Neuronal stem cell (in vitro differentiated cells): ENCODE measurements at places on chromosomes 7 and 10.

DNA sequence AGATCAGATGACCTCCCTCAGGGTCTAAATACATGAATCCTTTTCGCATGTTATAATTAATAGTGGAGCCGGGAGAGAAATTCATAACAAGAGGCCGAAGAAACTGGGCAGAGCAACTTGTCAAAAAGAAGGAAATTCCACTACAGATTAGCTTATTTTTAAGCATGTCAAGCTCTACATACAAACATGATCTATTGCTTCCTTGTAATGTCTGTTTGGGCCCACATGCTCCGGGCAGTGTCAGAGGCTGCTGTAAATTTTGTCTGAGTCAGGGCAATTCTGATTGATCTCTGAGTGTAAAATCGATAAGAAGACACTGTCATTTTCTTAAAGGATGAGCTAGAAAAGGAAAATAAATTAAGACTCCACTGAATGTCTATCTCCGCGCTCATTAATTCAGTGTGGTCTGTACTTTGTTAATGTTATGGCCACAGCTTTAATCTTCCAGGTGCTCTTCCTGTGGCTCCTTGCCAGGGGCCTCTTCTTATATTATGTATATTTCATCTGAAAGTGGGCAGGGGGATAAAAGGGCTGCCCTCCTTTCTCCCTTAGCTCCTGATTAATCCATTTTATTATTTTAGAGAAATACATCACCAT lies 194.1 kb upstream of the SP8 start:
- no peak for DNase-seq

DNA sequence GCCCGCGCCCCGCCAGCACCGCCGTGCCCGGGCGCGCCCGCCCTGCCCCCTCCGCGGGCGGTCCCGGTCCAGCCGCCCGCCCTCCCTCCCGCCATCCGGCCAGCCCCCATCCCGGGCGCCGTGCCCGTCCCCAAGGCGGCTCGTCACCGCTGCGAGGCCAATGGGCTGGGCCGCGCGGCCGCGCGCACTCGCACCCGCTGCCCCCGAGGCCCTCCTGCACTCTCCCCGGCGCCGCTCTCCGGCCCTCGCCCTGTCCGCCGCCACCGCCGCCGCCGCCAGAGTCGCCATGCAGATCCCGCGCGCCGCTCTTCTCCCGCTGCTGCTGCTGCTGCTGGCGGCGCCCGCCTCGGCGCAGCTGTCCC lies at the start of gene HTRA1:
Gene HTRA1, plus strand, starts transcription at position 187 of the 362 bp plus-strand sequence. Its CDS starts 100 bp downstream, at position 287.
- DNase-seq, result peak; percentile 43

DNA sequence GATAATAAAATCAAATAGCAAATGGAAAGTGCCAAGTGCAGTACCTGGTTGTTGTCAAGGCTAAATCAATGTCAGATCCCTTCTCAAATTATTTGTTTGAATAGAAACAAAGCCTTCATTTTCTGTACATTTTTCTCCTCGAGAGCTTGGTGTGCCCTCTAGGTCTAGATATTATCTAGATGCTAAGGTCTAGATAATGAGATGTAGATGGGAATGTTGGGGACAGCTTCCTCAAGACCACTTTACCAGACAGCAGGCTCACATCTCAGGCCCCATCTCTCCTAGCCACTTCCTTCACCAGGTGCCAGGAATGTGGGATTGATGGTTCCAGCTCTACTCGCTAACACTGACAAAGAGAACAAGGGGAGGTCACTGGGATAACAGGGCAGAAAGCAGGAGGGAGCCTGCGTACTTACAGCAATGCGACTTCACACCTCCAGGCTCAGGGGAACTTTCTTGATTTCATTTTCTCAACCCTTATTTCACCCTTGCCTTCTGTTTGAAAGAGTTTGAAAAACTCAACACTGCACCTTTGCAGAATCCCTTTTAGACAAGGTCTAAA lies 451.4 kb upstream of the VSTM2A start:
- DNase-seq, result no peak

- DNase-seq, result no peak
Observed at GRCh38 chr10:44937196-44938005, 22.2 kb upstream of the RASSF4 start.

DNA sequence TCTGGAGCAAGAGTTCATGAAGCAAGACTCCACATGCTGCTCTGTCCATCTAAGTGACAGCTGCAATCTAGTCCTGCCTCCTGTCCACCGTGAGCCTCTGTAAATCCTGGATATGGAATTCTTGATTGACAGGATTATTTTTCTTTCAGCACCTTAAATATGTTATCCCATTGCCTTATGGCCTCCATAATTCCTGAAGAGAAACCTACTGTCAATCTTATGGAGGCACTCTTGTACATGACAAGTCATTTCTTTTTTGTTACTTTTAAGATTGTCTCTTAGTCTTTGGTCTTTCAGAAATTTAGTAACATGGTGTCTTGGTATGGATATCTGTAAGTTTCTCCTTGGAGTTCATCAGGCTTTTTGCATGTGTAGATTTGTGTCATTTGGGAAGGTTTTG lies 82.8 kb downstream of the NPSR1 start:
- no peak for DNase-seq

DNA sequence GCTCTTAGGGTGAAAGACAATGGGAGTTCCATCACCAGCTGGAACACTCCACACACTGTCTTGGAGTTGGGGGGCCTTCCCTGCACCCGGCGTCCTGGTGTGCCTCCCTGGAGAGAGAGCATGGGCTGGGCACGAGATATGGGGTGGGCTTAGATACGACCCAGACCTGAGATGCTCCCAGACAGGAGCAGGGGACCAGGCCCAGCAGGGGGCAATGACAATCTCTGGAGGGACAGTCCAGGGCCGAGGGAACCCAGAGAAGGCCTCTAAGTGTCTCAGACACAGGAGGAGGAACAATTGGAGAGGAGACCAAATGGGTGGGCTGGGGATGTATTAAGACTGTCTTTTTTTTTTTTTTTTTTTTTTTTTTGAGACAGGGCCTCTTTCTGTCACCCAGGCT lies 40.0 kb downstream of the MYL10 start:
- no peak for DNase-seq

GRCh38 chr7:47418601-47419309 lies 163.2 kb downstream of the TNS3 start:
- DNase-seq, result no peak

DNA sequence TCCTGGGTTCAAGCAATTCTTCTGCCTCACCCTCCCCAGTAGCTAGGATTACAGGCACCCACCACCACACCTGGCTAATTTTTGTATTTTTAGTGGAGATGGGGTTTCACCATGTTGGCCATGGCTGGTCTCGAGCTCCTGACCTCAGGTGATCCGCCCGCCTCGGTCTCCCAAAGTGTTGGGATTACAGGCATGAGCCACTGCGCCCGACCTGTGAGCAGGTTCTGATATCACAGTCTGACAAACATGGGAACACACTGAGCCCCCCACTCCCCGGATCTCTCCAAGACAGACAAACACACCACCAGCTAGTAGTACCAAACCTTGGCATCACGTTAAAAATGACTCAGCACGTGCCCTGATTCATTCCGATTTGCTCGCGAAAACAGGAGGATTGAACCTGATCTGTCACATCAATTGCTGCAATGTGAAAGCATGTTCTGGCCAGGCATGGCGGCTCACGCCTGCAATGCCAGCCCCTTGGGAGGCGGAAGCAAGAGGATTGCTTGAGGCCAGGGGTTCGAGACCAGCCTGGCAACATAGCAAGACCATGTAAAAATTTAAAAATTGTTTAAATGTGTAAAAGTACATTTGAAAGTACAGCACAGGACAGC lies 106.5 kb downstream of the SMURF1 start:
- DNase-seq, result no peak

DNA sequence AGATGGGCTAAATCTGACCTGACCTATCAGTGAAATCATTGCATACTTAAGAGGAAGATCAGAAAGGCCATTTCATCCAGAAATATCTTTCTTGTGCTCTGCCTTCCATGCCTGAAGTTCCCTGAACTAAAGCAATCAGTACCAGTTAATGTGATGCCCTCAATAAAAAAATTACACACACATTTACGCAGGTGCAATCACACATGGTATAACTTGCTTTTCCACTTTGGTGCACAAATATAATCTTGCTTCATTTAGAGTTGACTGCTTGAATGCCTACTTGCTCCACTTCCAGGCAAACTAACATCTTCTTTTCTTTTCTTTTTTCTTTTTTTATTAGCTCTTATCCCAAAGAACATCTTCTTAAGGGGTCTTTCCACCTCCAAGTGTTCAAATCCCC lies 58.3 kb upstream of the KIF5B start:
- no peak for DNase-seq

DNA sequence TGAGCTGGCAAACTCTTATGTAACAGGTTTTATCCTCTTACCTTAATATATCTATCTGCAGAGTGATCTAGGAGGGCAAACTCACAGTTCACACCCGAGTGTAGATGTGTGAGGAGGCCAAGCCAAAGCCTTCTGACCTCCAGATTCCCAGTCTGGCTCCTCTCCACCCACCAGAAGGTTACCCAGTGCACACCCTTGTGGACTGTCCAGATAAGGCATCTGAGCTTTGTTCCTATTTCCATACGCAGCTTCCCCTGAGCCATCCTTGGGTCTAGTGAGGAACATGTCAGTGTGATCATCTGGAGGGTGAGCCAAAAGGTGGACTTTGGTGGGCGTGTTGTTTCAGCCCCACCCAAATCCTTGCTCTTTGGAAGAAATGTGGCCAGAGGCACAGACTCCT lies 203.0 kb upstream of the MEOX2 start:
- DNase-seq, result no peak

DNA sequence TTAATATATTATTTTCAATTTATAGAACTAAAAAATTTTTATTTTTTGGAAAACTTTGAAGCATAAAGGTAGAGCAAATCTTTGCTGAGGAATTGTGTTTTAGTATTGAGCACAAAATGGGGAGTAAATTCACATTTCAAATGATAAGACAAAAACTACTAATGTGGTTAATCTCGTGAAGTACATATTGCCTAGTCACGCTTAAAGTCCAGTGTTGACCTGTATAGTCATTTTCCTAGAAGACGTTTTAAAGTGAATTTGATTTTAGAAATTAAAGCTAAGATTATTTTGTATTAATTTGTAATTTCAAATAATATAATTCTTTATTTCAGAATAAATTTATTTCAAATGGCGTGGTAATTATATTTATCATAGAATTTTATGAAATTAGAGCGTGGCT lies 57.2 kb upstream of the MSRB2 start:
- DNase-seq, result no peak

GRCh38 chr7:975702-976473 lies 539 bp upstream of the COX19 start:
- DNase-seq, result no peak

DNA sequence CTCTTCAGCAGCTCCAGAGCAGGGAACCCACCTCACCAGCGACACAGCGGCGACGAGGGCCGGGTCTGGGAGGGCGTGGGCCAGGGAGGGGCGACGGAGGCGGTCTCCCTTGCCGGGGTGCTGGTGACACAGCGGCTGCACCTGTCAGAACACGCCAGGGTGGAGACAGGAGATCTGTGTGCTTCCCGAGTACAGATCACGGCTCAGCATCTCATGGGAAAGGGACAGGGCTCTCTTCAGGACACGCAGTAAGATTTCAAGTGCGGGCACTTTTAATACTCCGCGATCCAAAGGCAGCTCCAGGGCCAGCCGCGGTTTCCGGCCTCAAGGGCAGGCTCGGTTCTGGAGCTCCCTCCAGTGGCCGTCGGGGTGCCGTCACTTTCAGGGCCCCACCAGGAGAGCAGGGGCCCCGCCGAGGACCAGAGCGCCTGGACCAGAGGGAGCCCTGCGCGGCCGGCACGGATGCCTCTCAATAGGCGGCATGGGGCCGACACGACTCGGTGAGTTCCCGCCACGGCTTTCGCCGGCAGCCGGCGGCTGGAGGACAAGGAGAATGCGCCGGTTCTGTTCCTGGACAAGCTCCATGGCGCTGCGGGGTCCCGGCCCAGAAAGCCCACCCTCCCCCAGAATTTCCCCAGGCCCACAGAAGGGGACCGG lies 21.4 kb downstream of the GPR146 start:
- no peak for DNase-seq

DNA sequence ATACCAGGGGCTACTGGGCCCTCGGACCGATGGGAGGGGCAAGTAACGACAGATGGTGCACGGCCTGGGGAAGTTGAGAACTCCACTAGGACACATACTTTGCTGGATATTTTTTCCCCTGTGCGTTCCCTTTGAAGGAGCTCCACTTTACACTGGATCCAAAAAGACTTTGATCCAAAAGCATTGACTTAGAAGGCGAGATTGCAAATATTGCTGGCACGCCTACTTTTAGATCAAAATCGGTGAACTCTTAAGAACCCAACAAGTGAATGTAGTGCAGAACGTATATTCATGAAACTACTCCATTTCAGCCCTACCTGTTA lies 436 bp upstream of the SLC25A13 start:
- no peak for DNase-seq

- DNase-seq, result no peak
Observed at GRCh38 chr7:128962899-128963298, 25.2 kb downstream of the IRF5 start.

DNA sequence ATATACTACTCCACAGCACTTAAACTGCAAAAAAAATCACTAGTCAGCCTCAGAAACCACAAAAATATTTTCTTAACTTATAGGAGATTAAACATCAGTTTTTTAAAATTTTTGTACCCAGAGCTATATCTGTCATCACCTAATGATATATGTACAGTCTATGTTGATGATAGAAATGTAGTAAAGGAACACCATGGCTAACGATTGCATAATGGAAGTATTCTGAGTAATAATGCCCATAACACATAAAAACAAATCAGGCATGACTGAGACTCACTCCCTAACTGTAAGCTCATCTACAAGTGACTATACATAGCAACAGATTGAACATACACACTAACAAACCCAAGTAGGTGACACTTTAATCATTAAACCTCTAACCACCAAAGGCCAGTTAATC lies 51.3 kb downstream of the TSPAN12 start:
- DNase-seq, result no peak

DNA sequence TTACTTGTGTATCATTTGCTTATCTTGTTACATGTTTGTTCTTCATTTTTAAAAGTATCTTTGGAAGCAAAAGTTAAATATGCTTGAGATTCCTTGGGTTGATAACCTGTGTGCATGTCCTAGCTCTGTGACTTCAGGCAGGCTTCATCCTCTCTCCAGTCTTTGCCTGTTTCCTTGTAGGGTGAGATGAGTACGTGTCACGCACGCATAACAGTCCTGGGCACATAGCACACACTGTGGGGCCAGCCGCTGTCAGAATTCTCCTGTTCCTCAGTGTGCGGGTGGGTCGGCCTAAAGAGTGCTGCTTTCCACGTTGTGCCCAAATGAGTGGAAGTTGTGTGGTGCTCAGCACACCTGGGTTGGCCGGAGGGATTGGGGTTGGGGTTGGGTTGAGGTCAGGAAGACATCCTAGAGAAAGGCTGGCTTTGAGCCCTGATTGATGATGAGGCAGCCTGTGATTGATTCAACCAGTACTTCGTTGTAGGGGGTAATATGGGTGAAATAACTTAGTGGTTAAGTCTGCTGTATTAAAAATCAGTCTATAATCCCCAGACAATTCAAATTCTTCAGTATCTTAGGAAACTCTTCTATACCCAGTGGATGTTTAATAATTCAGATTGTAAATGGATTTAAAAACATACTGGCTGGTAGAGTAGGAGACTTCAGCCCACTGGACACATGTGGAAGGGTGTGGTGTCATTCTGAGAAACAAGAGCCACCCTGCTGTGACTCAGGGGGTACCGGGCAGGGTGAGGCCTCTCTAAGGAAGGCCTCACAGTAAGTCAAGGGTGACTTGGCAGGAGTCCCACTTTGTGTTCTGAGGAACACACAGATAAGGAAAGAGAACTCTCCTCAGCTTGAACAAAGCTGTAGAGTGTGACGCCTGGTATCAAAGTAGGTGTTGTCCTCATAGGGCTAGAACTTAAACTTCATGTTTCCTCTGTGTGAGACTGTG lies 54.8 kb downstream of the DAGLB start:
- no peak for DNase-seq
